ENCODE measurements at places on chromosomes 6 and 20.

DNA sequence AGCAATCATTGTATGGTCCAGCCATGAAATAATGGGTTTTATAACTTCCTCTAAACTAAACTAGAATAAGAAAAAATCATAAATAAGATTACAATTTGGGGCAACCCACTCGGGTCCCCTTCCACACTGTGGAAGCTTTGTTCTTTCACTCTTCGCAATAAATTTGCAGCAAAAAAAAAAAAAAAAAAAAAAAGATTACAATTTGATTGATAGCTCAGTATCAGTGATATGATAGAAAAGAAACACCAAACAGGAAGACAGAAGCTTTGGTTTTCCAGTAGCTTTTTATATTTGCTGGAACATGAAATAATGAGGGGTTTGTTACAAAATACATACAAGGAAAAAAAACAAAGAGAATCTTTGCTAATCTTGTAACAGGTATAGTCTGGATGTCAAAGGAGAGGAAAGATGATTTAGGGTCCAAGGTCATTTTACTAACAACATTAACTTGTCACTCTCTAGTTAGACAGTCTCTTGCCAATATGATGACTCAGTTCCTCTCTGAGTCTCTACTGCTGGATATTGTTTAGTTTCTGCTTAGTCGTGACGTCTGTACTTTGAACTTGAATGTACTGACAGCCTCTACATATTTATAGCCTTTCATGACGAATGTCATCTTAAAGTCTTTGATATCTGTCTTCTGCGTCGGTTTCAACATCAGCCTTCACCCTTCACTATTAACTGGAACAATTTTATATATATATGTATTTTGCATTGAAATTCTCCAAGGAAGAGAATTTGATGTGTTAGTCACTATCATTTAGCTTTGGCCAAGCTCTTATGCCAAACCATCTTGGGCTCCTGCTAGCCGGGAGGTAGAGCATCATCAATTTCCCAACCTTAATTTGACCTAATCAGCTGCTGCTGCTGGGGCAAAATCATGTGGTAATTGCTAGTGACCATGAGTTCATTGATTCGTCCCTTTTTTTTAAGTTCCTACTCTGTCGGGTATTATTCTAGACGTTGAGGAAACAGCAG is 213.1 kb upstream of the STXBP5 start:
- peak; percentile 39 for DNase-seq

- DNase-seq: peak; percentile 89
These were observed 302.7 kb upstream of the ZFP64 start for GRCh38 chr20:52494244-52494643.

DNA sequence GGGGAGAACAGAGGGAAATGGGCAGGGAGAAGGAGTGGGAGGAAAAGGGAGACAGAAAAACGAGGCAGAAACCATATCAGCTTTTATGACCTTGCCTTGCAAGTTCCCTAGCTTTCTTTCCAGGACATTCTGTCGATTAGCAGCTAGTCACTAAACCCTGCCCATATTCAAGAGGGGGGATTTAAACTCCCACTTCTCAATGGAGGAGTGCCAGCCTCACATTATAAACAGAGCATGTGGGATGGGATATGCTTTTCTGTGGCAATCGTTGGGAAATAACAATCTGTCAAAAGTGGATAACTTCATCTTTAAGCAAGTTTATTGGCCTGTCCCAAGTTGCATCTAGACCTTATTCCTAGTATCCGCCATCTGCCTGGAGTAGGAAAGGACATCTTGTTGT is 57.0 kb upstream of the TMEM170B start:
- no peak for DNase-seq

DNA sequence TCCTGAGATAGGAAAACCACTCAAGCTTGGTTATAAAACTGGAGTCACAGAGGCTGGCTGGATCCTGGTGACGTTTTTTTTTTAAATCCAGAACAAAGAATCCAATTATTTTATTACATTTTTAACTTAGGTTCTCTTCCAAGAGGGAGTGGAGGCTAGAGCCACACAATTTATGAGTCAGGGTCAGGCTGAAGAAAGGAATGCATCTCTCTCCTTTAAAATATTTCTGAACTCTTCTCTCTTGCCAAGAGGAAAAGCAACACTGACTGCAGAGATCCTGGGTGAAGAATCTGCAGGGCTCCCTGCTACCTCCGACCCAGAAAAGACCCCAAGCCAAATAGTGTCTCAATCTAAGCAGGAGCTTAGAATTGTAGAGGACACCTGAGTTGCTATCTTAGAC is 88.5 kb upstream of the SSTR4 start:
- no peak for DNase-seq

- DNase-seq: no peak
These were observed 127.0 kb downstream of the MAFB start for GRCh38 chr20:40562031-40562430.

- no peak for DNase-seq
These were observed 176.5 kb downstream of the SLC16A10 start for GRCh38 chr6:111263837-111264236.

DNA sequence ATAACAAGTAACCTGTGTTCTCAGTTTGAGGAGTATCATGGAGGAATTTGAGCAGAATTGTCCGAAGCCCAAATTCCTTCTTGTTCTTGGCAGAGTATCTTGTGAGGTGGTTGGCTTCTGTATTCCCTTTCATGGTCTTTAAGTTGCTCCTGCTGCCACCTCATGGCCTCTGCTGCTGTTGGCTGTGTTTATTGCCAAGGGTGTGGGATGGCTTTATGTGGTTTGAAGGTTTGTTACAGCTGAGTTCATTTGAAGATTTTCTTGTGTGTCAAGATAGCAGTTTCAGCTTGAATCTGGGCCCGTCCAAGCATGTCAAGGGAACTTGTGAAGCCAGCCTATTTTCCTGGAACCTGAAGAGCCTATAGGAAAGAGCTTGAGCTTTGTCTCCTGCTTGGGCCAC is 20.2 kb upstream of the TTK start:
- peak; percentile 84 for DNase-seq

GRCh38 chr6:14450578-14450977 is 333.0 kb downstream of the CD83 start:
- DNase-seq: no peak

DNA sequence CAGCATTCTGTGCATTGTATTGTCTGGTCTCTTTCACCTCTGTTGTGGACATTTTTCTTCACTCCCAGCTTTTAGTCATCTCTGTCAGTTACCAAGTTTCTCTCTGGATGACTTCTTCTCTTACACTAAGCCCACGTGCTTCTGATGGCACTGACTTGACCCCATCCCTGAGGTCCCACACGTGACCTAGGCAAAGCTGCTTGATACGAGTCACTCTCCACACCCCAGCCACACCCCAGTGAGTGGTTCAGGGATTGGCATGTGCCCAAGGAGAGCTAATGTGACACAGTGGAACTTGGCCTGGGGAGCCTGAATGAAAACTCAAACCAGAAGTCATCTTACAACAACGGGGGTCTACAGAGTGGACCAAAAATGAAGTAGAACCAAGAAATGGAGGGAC is 32.2 kb downstream of the HTR1E start:
- no peak for DNase-seq

- no peak for DNase-seq
These were observed 18.9 kb upstream of the SCRT2 start for GRCh38 chr20:694496-694895.

- DNase-seq: peak; percentile 58
These were observed 6.2 kb downstream of the ENPP1 start for GRCh38 chr6:131813991-131814390.

GRCh38 chr20:31572042-31572700 is 32.9 kb upstream of the ID1 start:
- no peak for DNase-seq

DNA sequence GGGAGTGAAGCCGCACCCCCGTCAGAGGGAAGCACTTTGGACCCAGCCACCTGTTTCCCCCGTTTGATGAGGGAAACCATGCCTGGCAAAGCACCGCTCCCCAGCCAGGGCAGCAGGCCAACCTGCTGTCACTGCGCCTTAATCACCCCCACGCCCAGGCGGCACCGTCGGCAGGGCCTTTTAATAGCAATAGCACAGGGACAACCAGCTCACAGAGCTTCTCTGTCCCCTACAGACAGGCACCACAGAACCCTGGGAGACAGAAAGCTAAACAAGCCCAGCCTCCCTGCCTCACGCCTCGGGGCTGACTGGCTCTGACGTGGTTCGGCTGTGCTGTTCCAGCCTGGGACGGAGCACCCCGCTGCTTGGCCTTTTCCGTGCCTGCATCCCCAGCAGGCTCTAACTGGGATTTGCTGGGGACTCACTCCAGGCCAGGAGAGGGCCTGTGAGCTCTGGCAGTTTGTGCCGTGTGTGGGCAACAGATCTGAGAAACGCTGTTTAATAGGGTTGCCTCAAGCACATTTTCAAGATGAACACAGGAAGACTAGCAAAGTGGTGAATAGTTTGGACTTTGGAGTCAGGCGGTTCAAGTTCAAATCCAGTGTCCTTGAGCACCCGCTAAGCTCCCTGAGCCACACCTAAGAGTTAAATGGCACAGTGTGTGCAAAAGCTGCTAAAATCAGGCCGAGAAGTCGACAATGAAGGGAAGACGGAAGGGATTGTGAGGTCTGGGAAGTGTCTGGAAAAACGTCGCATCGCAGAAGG is 223.8 kb downstream of the NRN1 start:
- DNase-seq: no peak

DNA sequence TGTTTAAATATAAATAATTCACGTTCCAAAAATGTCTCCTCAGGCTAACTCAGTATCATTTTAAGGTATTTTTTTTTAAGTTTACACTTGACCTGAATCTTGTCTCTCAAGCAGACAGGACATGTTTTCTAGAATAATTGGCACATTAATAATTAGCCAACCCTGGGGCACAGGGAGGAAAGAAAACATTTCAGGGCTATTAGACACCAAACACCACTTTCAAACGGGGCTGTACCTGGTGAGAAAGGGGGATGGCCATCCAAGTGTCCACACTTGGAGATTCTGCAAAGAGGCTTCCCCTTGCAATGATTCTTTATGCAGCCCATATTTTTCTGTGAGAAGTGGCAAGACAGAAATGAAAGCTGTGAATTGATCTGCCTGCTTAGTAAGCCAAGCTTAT is 560.8 kb downstream of the CD109 start:
- DNase-seq: peak; percentile 83

- no peak for DNase-seq
These were observed 35.0 kb upstream of the CD93 start for GRCh38 chr20:23120936-23121750.

- no peak for DNase-seq
These were observed 24.7 kb downstream of the PACSIN1 start for GRCh38 chr6:34490390-34491090.

- no peak for DNase-seq
These were observed 65.0 kb downstream of the TOX2 start for GRCh38 chr20:43979576-43980105.

DNA sequence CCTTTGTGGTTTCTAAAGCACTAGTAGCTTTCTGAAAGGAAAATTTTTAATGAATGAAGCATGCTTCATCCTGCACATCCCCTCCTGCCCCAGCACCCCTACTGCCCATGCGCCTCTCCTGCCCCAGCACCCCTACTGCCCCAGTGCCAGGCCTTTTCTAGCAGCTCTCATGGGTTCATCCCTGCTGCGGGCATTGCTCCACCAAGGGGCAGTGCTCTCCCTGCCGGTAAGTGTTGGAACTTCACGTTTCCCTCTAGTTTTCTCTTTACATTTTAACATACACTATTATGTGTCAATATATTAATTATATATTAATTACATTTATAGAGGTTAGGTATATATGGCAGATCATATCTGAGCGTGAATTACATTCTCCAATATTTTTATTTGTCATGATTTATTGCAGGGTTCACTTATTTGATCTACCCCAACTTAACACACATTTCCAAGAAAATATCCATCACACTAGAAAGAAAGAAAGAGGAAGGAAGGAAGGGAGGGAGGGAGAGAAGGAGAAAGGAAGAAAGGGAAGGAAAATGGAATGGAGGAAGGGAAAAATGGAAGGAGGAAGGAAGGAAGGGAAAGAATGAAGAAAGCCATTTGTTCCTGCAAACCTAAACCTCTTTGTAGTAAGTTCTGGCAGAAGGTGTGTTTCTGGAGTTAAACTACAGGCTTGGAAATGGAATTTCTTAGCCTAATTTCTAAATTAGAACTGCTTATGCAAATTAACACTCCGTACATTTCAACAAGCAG is 46.8 kb downstream of the CEP43 start:
- DNase-seq: no peak

DNA sequence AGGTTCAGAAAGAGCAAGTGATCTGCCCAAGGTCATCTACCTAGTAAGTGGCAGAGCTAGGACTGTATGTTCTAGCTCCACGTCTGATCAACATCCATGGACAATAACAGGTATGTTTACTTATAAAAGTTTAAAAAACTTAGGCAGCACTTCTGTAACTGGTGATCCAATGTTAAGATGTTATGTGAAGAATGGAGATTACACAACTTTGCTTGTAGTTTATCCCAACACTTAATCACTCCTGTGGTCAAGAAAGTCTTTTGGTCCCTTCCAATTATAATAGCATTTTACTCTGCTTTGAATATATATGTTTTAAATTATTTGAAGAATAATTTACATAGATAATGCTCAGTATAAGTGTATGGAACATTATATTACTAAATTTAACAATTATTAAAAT is 4.8 kb downstream of the FBXO30 start:
- peak; percentile 21 for DNase-seq

GRCh38 chr6:75147512-75147911 is 58.3 kb downstream of the COL12A1 start:
- no peak for DNase-seq

- peak; percentile 24 for DNase-seq
These were observed 30.8 kb upstream of the PPP1R3G start for GRCh38 chr6:5054245-5054873.

DNA sequence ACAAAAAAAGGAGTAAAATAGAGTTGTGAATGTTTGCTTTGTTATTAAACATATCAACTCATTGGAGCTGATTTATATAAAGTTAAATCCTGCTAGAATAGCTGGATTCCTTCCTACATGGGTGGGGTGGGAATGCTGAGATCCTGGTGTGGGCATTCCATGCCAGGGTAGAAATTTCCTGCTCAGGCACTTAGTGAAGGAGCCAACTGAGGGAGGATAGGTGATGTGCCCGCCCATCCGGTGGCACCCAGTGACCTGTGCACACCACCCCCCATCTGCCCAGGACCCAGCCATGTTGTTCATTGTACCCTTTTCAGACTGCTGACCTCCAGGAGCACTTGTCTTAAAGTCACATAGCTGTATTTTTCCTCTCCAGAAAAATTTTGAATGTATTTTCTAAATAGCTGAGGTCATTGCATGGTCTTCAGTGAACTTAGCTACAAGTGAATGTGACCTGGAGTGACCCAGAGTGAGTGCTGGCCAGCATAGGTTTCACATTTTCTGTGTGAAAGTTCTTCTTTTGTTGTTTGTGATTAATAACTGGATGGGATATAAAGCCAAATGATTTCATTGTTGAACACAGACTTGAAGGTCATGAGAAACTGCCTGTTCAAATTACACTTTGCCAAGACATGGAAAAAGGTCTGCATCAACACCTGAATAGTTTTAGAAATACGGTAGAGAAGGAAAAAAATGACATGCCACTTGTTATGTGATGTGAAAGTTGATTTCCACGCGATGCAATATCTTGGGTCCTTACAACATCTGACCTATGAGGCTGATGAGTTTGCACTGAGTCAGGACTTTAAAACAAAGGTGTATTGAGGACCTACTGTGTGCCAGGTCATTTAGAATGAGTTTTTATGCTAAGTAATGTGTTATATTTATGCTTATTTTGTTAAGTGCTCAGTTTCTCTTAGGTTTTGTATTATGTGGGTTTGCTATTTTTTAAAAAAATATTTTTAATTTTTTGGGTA is 77.2 kb downstream of the UTRN start:
- DNase-seq: no peak

GRCh38 chr6:13668291-13668928 is 43.2 kb downstream of the RANBP9 start:
- no peak for DNase-seq

- DNase-seq: no peak
These were observed 465.8 kb downstream of the FRK start for GRCh38 chr6:115594891-115595290.

All from kidney glomerular epithelial cell (primary cell).